ENCODE measurements at places on chromosomes 2 and 18. TPM values are rescaled to one million over a fixed set of nuclear protein-coding genes. Genes with fewer than 3 reads are reported as not detected.

DNA sequence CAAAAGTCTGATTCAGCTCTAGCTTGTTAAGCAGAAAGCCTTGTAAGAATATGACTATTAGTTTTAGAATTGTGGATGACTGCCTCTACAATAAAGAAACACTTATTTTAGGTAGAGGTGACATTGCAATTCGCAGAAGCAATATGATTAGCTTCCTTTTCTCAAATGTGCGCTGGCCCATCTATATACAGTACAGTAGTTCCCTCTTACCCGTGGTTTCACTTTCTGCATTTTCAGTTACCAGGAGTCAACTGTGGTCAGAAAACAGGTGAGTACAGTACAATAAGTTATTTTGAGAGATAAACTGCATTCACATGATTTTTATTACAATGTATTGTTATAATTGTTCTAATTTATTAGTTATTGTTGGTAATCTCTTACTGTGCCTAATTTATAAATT lies 405.1 kb downstream of the GPD2 start:
- DNase-seq = no peak

The CYP1B1 gene
- total RNA-seq = 21.1 TPM

The MOGAT1 gene
- total RNA-seq = not detected

DNA sequence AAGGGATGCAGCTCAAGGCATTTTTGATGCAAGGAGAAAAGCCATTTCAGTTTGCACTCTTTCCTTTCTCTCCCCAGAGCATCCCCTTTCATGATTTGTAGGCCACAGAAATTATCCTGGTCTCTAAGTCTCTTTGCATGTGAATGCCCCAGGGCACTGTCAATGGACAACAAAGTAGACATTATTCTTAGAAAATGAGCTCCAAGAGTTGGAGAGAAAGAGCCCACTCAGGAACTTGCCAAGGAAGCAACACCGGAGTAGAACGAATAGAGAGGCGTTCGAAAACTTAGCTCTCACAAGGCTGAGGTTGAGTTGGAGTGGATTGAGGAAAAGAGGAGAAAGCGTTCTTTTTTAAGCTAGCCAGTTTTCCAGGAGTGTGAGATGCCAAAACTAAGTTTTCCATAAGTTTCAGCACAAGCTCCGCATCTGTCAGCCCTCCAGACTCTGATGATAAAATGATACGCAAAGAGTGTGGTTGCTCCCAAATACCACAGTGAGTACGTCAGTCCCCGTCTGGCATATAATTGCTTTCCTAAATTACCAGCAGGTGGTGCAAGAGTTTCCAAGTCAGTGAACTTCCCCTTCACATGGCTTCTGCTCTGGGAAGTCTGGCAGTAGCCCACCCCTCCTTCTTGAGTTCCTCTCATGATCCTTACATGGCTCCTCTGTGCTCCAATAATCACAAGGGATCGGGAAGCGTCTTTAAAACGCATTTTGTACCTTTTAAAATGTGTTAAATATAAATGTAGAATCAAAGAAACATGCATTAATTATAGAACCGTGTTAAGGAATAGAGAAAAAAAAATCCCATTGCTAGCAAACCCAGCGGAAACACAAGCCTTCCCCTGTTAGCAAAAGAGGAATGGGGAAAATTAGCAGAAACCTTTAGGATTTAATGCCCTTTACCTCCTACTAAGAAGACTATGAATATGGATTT lies 1060.6 kb upstream of the FANCL start:
- DNase-seq = peak; percentile 47

DNA sequence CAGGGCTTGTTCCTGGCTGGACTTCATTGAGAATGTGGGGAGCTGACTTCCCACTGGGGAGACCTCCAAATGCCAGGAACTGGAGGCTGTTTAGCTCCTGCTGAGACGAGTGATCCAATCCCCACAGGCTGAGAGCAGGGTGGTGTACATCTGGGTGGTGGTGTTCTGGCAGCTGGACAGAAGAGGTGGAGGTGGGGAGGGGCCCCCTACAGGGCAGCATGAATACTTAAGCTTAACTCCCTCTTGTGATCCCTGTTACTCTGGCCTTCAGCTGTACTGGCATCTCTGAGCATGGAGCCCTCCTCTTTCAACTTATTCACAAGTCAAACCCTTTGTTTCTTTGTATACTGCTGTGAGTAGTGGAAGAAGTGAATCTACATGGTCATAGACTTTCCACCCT lies 167.8 kb upstream of the LYPD1 start:
- DNase-seq = no peak

GRCh38 chr2:47888581-47889280 lies 17.6 kb downstream of the FBXO11 start:
- no peak for DNase-seq

GRCh38 chr2:175854665-175855064 lies 147.4 kb downstream of the LNPK start:
- DNase-seq = no peak

- no peak for DNase-seq
Observed at GRCh38 chr2:65317841-65318240, 90.2 kb downstream of the ACTR2 start.

The CD8A gene
- total RNA-seq = not detected

GRCh38 chr2:74006459-74006858 lies 21.7 kb downstream of the TET3 start:
- no peak for DNase-seq

- no peak for DNase-seq
Observed at GRCh38 chr2:50951437-50951836, 80.5 kb downstream of the NRXN1 start.

GRCh38 chr2:163856941-163857340 lies 121.1 kb upstream of the FIGN start:
- DNase-seq = no peak

The RTP5 gene
- total RNA-seq = not detected

- DNase-seq = no peak
Observed at GRCh38 chr2:24174851-24175277, at the start of gene FAM228A. Gene FAM228A, plus strand, starts transcription at chr2:24175053. Its CDS starts 428 bp downstream, at chr2:24175481.

The ASNSD1 gene
- total RNA-seq = 151 TPM

The ALMS1 gene
- total RNA-seq = 7.1 TPM

- DNase-seq = no peak
Observed at GRCh38 chr18:11392292-11392691, 217.1 kb upstream of the SLC35G4 start.

The ARHGAP28 gene
- 1.6 TPM for total RNA-seq

The CPLX4 gene
- not detected for total RNA-seq

The TMEM247 gene
- not detected for total RNA-seq

DNA sequence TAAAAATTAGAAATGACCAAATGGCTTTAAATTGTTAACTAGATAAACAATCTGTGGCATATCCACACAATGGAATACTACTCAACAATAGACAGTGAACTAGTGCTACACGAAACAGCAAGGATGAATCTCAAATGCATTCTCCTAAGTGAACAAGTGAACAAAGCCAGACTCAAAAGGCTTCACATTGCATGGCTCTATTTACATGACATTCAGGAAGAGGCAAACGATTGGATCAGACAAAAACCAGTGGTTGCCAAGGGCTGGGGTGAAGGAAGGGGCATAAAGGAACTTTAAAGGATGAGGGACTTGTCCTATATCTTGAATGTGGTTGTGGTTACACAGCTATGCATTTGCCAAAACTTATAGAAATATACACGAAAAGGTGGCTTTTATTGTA lies 184.3 kb downstream of the RPIA start:
- DNase-seq = no peak

- no peak for DNase-seq
Observed at GRCh38 chr2:162821176-162821575, 17.4 kb downstream of the KCNH7 start.

DNA sequence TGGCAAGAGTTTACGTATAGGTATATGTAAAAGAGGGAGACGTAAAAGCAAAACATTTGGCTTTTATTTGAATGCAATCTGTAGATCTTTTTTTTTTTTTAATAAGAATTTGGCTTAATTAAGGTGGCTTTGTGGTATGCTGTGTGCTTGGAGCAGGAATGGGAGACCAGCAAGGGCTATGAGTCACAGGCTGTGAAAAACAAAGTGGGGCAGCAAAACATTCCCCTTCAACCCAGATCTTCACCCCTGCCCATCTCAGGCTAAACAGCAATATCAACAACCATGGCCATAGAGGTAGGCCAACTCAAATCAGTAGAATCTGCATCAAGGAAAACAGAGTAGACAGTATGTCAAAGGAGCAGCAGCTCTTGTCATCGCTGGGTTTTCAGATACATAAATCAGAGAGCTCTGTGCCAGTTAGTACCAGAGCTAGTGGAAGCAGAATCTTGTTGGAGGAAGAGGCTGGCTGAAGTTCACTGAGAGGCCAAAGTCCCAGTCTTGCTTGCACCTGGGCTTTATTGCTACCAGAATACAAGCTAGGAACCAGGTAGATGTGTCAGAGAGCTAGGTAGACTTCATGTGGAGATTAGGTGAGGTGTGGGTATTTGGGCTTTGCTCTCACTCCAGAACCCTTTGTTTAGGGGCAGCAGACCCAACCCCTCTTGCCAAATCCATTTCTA lies 191.5 kb upstream of the FANCL start:
- no peak for DNase-seq

- DNase-seq = no peak
Observed at GRCh38 chr2:226045080-226045479, 645.6 kb downstream of the NYAP2 start.

- DNase-seq = peak; percentile 67
Observed at GRCh38 chr2:49162151-49162550, 7.8 kb upstream of the FSHR start.

DNA sequence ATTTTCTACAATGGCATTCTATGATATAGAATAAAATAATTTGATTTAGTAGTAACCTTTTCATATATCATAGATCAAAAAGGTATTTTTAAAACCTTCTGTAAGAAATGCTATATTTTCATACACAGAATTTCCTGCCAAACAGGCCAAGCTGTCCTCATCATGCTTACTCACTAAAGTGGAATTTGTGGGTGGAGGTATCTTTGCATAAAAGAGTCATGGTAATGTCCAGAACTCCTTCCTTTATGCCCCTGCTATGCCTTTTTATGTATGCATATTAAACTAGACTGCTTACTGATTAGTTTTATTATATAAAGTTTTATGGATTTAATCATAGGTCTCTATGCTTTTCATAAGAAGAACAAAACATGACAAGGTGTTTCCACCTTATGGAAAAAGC lies 27.5 kb upstream of the MARCHF7 start:
- DNase-seq = peak; percentile 8

DNA sequence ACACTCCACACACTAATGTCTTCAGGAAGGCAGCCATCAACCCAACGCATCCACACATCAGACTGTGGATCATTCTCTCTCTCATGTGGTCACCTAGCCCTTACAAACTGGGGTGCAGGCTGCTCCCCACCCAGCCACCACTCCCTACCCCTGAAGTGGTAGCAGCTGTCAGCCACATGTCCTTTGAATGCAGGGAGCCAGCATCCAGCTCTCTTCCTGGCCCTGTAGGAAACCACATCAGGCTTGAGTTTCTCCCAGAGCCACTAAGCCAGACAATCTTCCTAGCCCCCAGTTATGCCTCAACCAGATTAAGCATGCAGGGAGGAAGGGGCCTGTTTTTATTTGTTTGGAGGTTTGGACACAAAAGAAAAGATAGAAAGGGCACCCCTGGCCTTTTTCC lies 52.8 kb upstream of the SPP2 start:
- DNase-seq = no peak

GRCh38 chr2:206213514-206213845 lies 53.8 kb downstream of the EEF1B2 start:
- DNase-seq = no peak

DNA sequence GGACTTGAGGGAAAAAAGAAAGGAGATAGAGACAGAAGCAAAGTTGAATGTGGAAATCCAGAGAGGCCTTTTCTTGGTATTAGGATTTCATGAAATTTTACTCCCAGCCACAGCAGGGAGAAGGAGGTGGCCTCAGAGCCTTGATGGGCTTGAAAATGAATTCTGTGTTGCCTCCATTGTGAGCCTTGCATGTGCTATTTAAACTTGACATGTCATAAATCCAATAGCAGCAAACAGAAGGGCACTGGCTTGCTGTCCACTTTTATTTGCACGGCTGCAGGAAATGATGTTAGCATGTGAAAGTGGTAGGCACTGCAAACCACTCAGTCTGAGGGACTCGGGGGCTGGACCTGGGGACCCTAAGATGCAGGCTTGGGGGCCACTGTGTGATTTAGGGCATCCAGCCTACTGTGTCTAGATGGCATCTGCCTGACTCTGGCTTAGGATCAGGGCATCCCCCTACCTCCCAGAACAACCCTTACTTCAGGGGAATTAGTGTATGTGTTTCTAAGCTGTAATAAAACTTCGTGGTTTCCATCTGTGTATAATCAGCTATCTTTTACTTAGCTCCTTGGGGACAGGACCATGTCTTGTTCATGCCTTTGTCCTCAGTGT lies 139.1 kb upstream of the SKOR2 start:
- DNase-seq = no peak

DNA sequence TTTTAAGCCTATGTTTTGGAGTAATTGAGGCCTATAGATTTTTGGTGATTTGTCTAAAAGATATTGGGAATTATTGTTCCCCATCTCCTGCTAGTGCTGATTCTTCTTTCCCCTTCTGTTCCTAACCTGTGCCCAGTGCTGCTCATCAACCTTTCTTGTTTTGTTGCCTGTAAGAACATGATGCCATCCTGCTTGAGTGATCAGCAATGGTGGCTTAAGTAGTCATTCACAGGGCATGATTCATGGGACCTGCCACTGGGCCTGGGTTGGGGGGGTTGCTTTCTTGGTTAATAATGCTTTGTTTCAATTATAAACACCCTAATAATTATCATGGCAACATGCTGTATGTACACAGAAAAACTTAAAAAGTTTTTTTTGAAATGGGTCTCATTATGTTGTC lies 562.9 kb upstream of the SETBP1 start:
- DNase-seq = no peak

GRCh38 chr2:194564422-194564821 lies 1092.6 kb upstream of the SLC39A10 start:
- no peak for DNase-seq

GRCh38 chr2:138713504-138713903 lies 66.7 kb downstream of the NXPH2 start:
- no peak for DNase-seq

The G6PC2 gene
- not detected for total RNA-seq

DNA sequence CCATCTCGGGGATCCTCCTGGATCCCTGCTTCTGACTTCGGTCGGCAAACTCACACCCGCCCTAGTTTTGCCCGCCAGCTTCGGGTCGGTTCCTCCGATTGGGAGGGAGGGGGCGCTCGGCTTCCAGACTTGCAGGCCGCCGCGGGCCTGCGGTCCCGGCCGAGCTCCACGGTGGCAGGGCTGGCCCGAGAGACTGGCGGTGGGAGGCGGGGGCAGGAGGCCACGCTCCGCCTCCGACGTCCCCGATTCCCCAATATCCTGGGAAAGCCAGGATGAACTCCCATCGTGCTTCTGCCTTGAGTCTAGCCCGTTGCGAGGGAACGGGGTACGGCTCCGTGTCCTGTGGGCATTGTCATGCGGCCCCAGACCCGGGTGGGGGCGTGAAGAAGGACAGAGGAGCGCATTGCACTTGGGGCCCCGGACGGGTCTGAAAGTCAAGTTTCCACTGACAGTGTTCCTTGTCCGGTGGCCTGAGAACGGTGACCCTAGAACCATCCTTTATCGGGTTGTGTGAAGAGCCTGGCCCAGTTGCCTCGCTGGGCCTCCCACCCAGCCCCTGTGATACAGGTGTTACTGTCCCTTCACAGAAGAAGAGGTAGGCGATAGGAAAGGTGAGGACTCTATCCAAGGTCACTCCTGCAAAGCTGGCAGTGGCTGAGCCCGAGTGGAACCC lies 2.4 kb upstream of the INHBB start:
- DNase-seq = peak; percentile 74

All from MG63 (cell line).